ENCODE measurements at places on chromosomes 6 and 20. TPM values are rescaled to one million over a fixed set of nuclear protein-coding genes. Genes with fewer than 3 reads are reported as not detected.

TFB1M gene
- total RNA-seq: 13.2 TPM

DOK5 gene
- total RNA-seq: 0.55 TPM

PSORS1C2 gene
- not detected for total RNA-seq

EPPIN gene
- not detected for total RNA-seq

GSTA4 gene
- total RNA-seq: 13.3 TPM

TMEM217 gene
- 1.4 TPM for total RNA-seq

TENT5A gene
- 30.3 TPM for total RNA-seq

SPATS1 gene
- total RNA-seq: not detected

GCLC gene
- 51.2 TPM for total RNA-seq

COL19A1 gene
- not detected for total RNA-seq

GRCh38 chr6:33673851-33674250 is 37.6 kb downstream of the UQCC2 start:
- no peak for DNase-seq

DNA sequence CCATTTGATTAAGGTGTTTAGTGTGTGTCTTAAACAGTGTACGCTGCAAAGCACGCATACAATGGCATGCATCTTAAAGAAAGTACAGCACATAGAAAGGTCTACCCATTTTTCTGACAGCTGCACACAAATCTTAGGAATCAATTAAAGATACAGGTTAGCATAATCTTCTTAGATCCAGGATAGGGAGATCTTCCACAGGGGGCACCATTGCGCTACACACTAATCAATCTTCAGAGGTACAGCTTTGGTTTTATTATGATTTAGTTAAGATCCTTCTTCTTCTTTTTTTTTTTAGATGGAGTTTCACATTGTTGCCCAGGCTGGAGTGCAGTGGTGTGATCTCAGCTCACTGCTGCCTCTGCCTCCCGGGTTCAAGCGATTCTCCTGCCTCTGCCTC is 63.7 kb upstream of the BEND3 start:
- no peak for DNase-seq

- peak; percentile 12 for DNase-seq
These were observed 109.0 kb downstream of the GJA10 start for GRCh38 chr6:90003069-90003795.

GRCh38 chr6:169896826-169897456 is 145.5 kb downstream of the ERMARD start:
- no peak for DNase-seq

- DNase-seq: no peak
These were observed 289.5 kb downstream of the ZNF217 start for GRCh38 chr20:53304146-53304545.

DNA sequence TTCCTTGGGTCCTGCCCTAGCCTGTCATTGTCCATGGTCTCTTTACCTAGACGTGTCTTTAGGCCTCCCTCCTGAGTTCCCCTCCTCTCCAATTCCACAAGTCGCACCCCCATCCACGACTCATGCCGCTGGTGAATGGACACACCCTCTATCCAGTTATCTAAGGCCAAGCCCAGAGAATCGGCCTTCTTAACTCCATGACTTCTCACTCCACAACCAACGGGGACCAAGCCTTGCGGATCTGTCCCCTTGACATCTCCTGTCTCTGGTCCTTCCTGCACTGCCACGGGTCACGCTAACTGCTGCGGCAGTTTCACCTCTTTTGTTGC is 7.0 kb upstream of the RREB1 start:
- DNase-seq: no peak

- DNase-seq: no peak
These were observed 838.4 kb downstream of the DHX35 start for GRCh38 chr20:39800548-39800947.

GRCh38 chr6:53360093-53360912 is 11.6 kb upstream of the ELOVL5 start:
- DNase-seq: no peak

DNA sequence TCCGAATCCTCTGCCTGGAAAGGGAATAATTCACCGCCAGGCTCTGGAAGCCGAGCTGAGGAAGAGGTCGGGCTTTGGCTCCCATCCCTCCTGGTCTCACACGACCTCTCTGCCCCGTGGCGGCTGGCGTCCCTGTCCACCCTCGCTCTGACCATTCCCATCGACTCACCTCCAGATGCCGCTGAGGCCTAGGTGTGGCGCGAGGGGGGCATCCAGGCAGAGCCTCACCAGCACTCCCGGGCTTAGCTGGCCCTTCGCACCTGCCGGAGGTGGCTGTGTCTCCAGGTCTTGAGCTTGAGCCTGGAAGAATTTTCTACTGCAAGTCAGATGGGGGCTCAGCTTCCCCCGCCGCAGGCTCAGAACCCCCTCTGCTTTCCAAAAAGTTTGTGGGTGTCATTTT is 28.5 kb upstream of the SMOC2 start:
- DNase-seq: no peak

DNA sequence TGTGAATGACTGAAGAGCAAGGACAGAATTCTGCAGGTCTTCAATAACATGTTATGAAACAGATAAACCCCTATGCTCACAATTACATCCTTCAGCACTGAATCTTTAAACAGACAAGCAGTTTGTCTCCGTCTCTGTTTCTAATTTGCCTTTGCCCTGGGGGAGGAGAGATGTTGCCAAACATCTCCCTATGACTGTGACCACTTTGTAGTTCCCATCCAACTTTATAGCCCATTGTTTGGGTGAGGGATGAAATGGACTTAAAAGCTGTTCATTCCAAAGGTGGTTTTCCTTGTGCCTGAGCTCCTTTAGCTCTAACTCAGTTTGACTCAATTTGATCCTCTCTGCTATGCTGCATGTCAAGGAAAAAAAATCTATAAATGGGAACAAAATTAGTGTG is 19.5 kb upstream of the ADTRP start:
- no peak for DNase-seq

DNA sequence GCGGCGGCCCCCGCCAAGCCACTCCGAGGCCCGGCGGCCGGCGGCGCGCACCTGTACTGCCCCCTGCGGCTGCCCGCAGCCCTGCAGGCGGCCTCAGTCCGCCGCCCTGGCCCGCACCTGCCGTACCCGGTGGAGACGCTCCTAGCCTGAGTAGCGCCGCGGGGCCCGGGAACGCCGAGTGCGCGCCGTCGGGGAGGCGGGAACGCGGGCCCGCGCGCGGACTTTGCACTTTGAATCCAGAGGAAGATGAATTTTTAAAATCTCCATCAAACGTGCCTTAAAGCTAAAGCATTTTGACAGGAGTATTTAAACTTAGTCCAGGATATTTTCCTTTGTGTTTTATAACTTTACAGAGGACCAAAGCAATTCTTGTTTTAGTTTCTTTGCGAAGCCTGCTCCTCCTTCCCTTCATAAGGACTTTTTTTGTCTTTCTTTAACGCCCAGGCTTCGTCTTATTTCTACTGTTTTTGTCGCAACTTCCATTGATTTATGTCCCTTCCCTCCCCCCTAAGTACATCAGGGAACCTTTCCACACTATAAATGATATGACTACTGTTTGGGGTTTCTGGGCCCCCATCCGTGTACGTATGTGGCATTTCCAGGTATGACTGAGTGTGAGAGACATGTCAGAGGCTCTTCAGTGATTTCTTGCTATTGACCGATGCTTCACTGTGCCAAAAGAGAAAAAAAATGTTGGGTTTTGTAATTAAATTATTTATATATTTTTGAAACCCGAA is 2.0 kb downstream of the FOXQ1 start:
- DNase-seq: peak; percentile 63

DNA sequence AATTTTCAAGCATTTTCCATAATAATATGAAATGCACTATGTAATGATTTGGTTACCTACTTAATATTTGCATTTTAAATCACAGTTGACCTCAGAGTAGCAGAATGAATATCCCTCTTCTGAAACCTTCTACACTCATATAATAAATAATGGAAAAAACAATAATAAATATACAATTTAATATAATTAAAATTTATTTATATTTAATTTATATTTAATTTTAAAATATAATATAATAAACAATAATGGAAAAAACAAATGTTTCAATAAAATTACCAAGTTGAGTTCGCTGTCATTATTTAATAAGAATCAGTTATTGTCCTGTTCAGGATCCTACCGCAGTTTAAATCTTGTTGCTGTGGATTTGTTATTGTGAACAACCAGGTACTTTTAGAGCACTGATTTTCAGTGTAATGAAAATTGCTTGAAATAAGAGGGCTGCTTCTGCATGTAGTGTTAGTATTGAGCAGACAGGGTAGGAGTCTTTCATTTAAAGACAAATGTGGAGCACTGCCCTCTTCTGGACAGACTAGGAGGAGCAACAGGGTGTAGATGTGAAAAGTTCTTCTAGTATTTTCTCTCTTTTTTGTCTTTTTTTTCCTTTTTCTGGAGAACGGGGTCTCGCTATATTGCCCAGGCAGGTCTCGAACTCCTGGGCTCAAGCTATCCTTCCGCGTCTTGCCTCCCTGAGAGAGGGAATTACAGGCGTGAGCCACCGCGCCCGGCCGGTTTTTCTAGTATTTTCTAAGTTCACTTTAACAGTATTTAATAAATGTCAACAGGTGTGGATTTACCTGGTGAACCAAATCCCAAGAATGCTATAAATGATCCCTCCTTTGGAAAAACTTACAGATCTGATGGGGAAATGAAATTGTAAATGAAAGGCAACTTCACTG is 13.6 kb downstream of the TRAPPC3L start:
- DNase-seq: peak; percentile 54

DNA sequence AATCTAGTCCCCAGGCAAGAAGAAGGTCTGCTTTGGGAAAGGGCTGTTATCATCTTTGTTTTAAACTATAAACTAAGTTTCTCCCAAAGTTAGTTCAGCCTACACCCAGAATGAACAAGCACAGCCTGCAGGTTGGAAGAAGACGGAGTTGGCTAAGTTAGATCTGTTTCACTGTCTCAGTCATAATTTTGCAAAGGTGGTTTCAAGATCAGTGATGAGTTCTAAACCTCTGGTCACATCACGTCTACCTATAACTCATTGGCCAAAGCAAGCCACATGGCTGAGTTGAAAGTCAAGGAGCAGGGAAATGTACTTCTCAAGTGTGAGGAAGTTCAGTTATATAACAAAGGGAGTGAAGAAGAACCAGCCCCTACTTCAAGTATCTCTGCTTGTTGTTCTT is 50.5 kb upstream of the ECI2 start:
- DNase-seq: no peak

- DNase-seq: no peak
These were observed 284.9 kb downstream of the PRKN start for GRCh38 chr6:162442687-162443086.

GRCh38 chr20:62836967-62837490 is 20.2 kb downstream of the COL9A3 start:
- DNase-seq: no peak

DNA sequence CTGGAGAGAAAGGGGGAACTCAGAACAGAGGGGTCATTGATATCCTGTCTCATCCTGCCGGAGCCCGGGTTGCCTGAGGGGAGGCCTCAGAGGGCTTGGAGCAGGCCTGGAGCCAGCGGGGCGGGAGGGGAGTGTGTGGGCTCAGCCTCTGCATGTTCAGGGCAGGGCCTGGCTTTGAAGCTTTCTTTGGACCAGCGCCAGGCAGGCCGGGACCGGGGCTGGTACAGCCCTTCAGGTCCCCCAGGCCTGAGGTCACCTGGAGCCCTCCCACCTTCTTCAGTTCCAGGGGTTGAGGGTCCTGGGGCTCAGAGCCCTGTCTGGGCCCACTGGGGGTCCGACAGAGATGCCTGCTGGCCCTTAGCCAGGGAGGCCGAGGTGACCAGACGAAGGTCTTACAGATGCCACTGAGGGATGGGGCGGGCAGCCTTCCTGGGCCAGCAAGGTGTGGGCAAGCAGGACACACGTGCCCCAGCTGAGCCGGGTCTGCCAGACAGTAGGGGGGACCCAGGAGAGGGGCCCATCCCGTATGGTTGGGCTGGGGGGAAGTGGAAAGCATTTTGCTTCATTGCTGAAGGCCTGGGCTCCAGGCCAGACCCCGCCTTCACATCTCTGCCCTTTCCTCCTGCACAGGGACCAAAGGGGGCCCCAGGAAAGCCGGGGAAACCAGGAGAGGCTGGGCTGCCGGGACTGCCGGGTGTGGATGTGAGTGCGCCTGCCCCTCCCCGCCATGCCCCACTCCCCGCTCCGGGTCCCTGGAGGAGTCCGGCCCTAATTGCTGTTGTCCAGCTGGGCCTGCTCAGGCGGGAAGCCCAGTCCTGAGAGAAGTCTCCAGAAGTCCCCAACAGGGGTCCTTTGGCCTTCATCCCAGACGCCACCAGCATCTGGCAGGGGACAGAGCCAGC is 2.0 kb downstream of the COL9A3 start:
- peak; percentile 56 for DNase-seq

DNA sequence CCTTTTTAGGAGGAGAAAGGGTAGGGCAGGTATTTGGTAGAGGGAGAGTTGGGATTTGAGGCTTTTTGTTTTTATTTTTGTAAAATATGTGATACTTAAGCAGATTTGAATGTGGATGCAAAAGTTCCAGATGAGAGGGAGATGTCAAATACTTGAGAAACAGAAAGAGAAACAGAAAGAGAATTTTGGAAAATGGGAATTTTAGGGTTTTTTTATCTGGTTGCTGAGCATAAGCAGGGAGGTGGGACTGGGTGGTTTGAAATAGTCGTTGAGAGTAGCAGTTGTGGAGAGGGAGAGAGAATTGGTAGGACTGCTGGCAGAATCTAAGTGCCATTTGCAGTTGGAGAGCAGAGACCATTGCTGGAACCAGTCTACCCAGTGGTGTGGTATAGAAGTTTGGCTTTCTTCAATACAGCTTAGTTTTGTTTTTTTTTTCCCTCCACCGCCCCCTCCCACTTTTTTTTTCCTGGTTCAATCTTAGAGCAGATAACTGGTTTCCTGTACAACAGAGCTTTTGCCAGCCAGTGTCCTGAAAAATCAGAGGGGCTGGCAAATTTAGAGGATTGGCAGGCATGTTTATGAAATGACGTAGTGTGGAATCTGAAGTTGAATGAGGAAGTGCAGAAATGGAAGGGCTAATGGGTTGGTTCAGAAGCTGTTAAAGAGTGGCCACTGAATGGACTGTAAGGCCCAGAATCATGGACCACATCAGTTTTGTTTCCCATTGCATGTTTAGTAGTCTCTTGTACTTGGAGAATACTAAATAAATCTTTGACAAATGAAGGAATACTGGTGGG is 68.7 kb downstream of the ATRN start:
- no peak for DNase-seq
